ENCODE measurements at places on chromosomes 5 and 9.

DNA sequence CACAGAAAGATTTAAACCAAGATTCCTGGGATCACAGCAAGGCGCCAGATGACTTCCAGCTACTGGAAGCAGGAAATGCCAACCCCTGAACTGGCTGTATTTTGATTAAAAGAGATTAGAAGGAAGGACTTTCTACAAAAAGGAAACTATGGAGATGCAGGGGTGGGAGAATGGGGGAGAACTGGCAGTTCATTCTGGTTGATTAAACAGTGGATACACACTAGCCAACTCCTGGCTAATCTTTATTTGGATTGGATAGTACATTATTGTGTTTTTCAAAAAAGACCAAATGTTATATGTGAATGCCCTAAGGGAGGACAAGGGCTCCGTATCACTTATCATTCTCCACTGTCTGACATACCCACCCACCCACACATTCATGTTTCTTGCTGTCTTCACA lies 93.2 kb downstream of the CDO1 start:
- no peak for DNase-seq

GRCh38 chr5:172872997-172873491 lies 39.0 kb downstream of the ERGIC1 start:
- no peak for DNase-seq

DNA sequence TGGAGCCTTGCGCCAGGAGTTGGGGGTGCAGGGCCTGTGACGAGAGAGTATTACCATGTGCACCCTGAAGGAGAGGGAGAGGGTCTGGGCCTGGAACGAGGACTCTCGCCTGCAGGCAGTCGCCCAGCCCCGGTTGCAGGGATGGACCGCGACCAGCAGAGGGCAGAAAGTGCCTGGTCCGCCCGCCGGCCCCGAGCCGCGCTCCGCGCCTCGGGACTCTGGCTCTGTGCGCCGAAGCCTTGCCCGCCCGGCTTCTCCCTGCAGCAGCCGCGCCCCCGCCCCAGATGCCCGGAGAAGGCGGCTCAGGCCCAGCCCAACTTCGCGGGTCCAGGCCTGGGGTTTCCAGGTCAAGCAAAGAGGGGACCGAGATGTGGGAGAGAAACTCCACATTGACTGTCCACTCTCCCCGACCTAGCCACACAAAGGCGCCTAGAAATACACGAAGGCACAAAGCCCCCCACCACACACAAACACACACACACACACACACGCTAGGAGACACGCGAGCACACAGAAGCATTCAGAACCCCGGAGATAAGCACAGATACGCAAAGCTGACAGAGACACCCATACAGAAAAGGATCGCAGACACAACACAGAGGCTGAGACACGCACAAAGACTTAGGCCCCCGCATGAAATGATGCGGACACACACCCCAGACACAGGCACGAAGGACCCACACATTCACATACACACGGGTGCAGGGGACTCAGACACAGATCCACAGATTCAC lies 2.0 kb upstream of the LMX1B start:
- peak; percentile 93 for DNase-seq

- no peak for DNase-seq
Measured at GRCh38 chr5:116475338-116475737, 99.3 kb downstream of the SEMA6A start.

DNA sequence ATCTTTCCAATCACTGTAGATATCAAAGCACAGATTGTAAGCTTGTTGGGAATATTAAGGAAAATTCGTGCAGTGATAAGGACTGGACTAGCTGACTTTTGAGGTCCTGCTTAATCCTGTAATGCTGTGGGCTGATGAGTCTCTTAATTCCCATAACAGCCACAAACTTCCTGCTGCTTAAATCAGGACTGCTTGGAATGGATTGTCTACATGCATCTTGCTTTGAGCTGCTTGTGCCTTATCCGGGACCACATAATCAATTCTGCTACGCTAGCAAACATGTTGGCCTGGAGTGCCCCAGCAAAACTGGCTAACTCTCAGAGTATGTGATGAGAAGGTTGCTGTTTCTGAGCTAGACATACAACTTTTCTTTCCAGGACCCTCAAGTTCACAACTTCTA lies 79.6 kb downstream of the SNCAIP start:
- no peak for DNase-seq

Measured in suppressor macrophage treated with lipopolysaccharide for 1 hour (primary cell).